Stimulated activated memory B cell treated with anti-CD40 and anti-IgM and Interleukin-4, amounts not matched to agents 10 μg/mL and 1 μg/mL and 100 μg/mL, for 72 hours (primary cell): ENCODE measurements at places on chromosomes 11 and 22.

DNA sequence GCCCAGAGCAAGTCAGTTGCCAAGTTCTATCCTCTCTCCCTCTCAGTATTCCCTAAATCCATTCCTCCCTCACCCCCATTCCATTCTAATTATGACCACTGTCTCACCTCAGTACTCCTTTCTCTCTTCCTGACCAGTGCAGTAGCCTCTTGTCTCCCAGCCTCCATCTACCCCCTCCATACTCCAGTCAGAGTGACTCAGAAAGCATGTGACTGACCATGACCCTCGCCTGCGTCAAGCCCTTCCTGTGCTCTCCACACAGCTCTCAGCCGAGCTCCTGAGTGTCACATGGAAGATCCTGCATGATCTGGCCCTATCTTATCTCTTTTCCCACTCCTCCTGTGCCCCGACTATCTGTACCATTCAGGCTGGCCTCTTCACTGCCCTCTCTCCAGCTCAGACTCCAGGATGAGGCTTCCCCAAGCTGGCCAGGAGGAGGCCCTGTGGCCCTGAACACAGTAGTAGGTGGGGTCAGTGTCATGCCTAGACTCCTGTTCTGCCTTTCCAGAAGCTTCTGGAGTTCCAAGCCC lies 42.6 kb downstream of the NEU3 start:
- no peak for ATAC-seq

DNA sequence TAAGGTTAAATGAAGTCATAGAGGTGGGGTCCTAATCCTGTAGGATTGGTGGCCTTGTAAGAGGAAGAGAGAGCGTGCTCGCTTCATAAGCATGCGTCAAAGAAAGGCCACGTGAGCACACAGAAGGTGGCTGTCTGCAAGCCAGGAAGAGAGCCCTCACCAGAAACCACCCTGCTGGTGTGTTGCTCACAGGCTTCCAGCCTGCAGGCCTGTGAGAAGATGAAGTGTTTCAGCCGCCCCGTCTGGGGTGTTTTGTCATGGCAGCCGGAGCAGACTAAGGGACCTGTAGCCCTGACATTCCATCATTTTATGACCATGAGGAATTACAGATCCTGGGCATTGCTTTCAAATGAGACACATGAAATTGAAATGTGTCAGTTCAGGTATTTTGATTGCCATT lies 32.4 kb downstream of the AP2A2 start:
- no peak for ATAC-seq

DNA sequence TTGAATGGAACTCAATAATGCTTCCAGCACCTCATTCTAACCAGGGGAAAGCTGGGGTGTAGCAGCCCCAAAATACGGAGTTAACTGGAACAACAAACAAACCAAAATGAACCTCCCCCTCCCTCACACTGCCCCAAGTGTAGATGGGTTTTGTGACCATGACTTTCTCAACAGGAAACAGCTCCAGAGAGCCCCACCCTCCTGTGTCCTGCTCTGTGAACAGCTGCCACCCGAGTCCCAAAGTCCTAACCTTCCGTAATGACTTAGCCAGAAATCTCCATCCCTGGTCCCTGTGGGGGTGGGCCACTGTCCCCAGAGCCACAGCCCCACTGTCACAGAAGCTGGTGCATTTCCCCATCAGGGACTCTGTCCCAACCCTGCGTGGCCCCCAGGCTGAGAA lies 155.4 kb downstream of the CRYBB2 start:
- ATAC-seq, result no peak

- ATAC-seq, result no peak
These were observed 820.4 kb downstream of the LUZP2 start for GRCh38 chr11:25317216-25317615.

DNA sequence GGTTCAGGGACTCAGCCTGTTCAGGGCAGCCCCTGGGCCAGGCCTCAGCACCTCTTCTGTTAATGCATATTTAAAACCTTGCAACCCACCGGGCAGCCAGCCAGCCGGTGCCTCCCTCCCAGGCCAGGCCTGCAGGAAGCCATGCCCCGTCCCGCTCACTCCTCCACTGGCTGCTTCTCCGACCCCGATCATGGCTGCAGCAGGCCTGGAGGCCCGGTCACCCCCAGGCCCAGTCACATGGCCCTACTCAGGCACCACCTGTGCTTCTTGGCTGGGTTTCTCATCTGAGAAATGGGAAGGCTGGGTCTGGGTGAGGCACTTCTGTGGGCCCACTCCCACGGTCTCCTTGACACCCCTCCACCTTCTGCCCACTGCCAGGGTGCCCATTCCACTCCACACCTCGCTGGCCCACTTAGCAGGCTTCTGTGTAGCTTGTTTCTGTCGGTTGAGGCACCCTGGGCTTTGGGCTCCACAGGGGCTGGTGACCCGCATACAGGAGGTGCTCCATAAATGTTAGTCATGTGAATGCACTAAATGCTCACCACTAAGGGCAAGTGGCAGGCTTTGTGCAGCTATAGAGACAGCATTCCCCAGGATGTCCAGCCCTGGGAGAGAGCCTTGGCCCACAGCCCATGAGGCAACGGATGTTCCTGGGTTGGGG lies 11.4 kb downstream of the RTN4R start:
- no peak for ATAC-seq

GRCh38 chr11:117915672-117916235 lies 13.4 kb downstream of the TMPRSS13 start:
- ATAC-seq, result no peak
